ENCODE measurements at places on chromosomes 7 and 10. TPM values are rescaled to one million over a fixed set of nuclear protein-coding genes. Genes with fewer than 3 reads are reported as not detected.

Gene MYL10
- not detected for total RNA-seq

Gene VWC2
- total RNA-seq = 0.08 TPM

Gene LIPK
- not detected for total RNA-seq

Gene CDHR1
- not detected for total RNA-seq

Gene COL1A2
- 252 TPM for total RNA-seq

Gene AKR1C1
- 279 TPM for total RNA-seq

Gene SPDYE11
- total RNA-seq = not detected

Gene NUTM2D
- 2.9 TPM for total RNA-seq

Gene NPC1L1
- 0.08 TPM for total RNA-seq

Measured in gastroesophageal sphincter (tissue), 4 donors.